ENCODE measurements at places on chromosomes 12 and 14.

DNA sequence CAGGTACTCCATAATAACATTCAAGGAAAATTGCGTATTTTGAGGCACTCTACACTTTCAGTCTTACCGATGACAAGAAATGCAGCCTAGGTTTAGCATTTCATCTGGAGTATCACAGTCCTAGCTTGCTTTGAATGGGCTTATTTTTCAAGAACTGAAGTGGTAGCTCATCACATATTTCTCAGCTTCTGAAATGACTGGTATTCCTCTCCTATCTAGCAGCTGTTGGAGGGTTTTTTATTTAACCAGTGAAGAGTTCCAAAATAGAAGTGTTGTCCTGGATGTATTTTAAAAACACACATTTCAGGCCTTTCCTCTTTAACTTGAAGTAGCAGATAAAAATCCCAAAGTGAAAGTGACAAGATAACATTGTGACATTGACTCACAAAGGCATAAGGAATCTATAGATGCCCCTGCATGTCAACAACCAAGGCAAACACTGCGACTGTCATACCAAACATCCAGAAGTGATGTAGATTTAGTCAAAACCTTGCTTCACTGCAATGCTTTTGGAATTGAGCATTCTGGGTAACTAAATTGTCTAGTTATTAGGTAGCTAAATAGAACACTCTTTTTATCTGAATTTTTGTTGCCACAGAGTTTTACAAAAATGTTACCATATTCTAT, 182.2 kb upstream of the FBXO33 start:
- DNase-seq: no peak

- no peak for DNase-seq
Observed at GRCh38 chr12:46674800-46675199, 151.0 kb downstream of the SLC38A4 start.

GRCh38 chr14:95695913-95696312, 9.7 kb downstream of the TCL1B start:
- no peak for DNase-seq

DNA sequence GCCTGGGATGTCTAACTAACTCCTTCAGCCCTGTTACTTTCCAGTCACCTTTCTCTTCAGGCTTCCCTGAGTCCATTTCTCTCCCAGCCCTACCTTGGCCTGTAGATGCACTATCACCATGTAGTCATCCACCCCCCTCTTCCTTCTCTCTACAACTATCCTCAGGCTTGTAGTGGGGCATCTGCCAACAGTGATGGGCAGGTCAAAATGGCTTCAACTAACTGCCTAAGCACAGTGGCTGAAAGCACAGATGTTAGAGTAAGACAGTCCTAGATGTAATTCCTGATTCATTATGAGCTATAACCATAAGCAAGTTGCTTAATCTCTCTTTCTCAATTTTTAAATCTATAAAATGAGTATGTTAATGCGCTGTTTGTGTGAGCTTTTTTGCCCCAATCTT, 133.6 kb upstream of the NAV3 start:
- DNase-seq: no peak

GRCh38 chr12:93019975-93020630, 91.0 kb upstream of the EEA1 start:
- DNase-seq: peak; percentile 99

DNA sequence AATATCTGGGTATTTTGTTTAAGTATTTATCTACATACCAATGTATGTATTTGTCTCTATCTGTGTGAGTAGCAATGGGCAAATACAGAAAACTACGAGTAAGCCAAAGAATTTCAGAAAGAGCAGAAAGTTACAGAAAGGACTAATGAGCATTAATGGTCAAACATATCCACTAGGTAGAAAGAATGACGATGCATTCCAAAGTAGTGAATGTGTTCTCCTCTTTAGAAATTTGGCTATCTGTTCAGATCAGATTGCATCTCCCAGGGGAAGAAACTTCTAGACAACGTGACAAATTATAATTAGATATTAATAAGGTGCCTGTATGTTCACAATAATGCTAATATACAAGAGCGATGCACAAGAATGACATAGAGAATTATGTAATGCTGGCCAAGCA, 194.5 kb upstream of the GZMB start:
- no peak for DNase-seq

GRCh38 chr12:92356425-92356824, 210.8 kb upstream of the BTG1 start:
- DNase-seq: no peak

- DNase-seq: peak; percentile 49
Observed at GRCh38 chr12:91382081-91382543, 199.5 kb upstream of the DCN start.

GRCh38 chr12:24996102-24996797, 47.3 kb upstream of the BCAT1 start:
- DNase-seq: no peak

GRCh38 chr14:88950069-88950468, 125.6 kb downstream of the TTC8 start:
- DNase-seq: no peak

Data from SW480 (cell line).